Immature natural killer cell (primary cell): ENCODE measurements at places on chromosomes 6 and 20.

DNA sequence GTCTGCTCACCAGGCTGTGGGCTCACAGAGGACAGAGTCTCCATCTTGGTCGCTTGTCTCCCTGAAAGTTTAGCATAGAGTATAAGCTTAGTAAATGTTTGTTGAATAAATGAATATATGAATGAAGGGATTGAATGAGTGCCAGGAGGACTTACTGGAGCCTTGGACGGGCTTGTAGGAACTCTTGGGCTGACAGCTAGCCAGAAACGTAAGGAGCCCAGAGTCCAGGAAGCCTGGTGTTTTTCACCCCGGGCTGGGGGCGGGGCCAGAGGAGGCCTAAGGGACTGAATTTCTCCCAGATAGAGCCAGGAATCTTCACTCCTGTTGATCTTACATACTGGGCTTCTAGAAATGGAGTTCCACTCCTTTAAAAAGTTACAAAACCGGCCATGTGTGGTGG lies 68.5 kb upstream of the SRSF6 start:
- no peak for DNase-seq

GRCh38 chr20:35663516-35664465 lies 909 bp downstream of the CPNE1 start:
- DNase-seq = peak; percentile 84

- DNase-seq = no peak
These were observed 320.1 kb upstream of the FKBP1C start for GRCh38 chr6:62891065-62891647.

DNA sequence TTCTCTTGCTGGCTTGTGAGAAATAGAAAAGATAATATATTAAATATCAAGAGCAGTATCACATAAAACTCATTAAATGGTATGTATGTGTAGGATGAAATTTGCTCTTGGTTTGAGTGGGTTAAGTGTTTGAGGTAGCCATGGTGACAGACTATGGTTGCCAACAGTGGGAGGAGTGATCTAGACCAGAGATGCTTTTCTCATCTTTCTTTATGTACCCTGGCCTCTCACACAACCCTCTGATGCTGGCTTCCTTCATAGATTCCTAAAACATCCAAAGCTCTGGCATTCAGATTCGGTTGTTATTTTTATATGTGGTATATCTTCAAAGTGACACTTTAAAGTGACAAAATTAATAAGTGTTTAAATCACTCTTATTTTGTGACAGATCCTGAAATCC lies 9.0 kb upstream of the MLIP start:
- DNase-seq = no peak

DNA sequence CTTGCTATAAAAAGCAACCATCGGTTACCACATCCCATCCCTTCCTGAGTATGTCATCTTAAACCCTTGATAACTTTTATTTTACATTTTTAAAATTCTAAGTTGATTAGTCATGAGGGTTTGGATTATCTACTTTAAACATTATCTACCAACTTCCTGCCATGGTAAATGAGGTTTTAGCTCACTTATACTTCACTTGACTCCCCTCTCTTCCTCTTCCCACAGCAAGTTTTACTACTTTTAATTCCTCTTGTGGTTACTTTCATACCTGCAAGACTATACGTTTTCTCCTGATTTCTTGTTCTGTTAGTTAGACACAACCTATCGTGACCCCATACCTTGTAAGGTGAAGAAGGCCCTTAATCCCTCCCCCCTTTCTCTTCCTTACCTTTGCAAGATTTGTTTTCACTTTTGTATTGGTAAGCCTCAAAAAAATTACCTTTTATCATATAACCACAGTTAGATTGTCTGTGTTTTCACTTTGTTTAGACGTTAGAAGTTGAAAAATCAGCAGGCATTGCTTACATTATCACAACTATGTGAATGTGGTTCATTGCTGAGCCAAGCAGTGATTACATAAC lies 60.1 kb upstream of the OGFRL1 start:
- DNase-seq = peak; percentile 11

- no peak for DNase-seq
These were observed 1.7 kb downstream of the THBD start for GRCh38 chr20:23047738-23048214.

DNA sequence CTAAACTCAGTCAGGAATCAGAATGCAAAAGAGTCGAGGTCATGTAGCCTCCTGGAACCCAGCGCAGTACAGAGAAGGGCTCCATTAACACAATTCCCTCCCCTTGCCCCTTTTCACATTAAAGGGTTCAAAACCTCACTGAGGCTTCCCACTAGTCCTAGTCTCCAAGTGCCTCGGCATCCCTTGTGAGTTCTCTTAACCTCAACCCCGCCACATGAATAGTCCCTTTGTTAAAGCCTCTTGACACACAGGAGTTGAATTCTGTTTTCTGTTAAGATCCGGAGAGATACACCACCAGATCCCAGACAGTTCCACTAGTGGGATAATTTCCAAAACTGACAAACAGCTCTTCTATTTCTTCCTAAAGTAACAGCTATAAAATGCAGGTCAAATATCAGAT lies 17.8 kb downstream of the PTPRT start:
- no peak for DNase-seq

DNA sequence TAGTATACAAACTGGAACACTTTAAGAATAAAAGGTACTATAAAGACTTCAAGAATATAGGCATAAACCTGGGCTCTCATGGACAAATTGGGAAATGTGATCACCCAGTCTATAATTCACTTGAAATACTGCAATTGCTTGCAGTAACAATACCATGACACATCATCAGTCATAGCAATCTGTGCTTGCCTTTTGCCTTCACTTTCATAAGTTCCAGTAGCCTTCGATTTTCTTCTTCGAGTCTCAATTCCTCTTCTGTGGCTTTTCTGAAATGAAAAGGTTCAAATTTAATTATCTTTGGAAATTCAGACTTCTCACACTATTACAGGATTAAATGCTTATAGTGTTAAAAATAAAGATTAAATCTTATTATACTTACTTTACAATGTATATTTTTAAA lies 96.3 kb upstream of the ZBTB24 start:
- no peak for DNase-seq

DNA sequence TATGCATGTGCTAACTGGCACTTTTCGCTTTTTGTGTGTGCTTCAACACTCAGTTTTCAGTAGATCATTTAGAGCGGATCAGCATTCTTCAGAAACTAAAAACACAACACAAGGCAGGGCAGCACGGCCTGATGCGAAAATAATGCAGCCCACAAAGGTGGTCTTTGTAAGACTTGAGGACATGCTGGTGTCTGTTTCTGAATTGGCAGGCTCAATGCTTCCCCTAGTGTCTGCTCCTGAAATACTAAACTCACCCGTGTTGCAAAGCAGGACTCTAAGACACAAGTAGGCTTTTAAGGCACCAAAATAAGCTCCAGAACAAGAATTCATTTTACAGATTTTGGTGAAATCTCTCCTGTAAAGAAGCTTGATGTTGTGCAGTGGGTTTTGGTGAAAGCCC lies 676.5 kb downstream of the TENT5A start:
- DNase-seq = no peak

- DNase-seq = no peak
These were observed 92.9 kb downstream of the GJA10 start for GRCh38 chr6:89987140-89987539.

DNA sequence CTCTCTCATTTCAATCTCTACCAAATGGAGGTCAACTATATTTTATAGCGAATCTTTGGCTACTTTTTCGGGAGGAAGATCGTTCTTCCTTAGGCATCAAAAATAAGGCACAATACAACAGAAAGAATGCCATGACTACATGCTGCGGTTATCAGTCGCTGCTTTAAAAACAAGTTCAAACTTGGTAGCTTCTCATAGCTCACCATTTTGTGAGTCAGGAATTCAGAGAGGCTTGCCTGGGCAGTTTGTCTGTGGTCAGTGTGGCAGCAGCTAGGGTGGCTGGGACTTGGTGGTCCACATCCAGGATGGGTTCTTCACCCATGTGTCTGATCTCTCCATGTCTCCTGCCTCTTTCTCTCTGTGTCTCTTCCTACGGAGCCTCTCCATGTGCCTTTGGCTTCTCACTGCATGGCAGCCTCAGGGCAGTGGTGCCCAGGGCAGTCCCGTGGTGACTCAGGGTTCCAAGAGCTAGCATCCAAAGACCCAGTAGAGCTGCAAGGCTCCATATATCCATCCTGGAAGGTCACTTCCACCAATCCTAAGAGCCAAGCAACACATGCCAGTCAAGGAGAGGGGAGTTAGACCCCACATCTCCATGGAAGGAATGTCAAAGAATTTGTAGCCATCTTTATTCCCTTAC lies 10.4 kb downstream of the SCML4 start:
- no peak for DNase-seq

DNA sequence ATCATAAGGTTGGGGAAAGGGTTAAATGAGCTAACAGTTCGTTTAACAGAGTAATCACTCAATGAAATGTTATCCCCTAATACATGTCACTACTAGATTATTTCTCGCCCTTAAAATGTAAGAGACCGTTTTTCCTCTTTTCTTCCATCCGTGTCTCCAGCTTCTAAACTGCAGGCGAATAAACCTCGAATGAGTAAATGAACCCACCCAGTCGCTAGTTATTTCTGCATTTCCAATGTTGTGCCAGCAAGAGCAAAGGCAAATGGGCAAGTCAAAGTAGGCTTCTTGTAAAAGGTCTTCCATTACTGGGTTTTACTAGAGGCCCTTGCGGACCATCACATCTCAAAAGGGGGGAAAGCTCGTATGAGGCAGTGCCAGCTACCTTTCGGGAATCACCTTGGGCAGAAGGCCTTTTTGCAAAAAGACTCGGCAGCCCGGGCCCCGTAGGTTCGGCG lies 400 bp upstream of the SMAP1 start:
- no peak for DNase-seq

DNA sequence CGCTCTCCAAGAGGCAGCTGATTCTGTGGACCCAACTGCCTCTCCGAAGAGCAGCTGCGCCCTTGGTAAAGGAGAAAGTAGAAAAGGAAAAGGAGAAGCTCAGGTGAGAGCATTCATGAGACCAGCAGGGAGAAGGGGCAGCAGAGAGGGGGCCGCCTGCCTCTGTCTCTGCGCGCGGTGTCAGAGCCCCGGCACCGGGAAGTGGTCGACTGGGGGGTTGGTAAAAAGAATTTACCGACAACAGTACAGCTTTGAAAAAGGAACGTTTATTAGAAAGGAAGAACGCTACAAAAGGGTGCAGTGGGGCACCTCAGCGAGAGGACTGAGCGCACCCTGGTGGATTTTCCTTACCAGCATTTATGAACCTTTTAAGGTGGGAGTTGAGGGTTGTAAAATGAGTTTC lies 61.9 kb downstream of the GPR6 start:
- DNase-seq = peak; percentile 39

GRCh38 chr6:151056230-151056907 lies 183.4 kb upstream of the AKAP12 start:
- DNase-seq = no peak

DNA sequence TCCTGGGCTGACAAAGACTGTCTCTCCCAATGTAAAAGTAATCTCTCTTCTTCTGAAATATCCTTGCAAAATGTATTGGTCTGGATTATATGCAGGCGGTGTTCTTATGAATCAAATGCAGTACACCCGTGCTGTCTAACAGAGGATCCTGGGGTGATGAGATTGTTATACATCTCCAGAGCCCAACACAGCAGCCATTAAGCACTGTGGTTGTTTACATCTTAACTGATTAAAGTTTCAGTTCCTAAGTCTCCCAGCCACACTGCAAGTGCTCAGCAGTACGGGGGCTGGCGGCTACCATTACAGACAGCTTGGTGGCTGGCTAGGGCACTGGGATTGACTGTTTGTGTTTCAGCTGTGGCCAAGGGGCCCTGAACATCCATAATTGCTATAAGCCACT lies 7.0 kb downstream of the UNC93A start:
- no peak for DNase-seq

GRCh38 chr6:127288705-127289104 lies 22.0 kb downstream of the RNF146 start:
- DNase-seq = no peak

DNA sequence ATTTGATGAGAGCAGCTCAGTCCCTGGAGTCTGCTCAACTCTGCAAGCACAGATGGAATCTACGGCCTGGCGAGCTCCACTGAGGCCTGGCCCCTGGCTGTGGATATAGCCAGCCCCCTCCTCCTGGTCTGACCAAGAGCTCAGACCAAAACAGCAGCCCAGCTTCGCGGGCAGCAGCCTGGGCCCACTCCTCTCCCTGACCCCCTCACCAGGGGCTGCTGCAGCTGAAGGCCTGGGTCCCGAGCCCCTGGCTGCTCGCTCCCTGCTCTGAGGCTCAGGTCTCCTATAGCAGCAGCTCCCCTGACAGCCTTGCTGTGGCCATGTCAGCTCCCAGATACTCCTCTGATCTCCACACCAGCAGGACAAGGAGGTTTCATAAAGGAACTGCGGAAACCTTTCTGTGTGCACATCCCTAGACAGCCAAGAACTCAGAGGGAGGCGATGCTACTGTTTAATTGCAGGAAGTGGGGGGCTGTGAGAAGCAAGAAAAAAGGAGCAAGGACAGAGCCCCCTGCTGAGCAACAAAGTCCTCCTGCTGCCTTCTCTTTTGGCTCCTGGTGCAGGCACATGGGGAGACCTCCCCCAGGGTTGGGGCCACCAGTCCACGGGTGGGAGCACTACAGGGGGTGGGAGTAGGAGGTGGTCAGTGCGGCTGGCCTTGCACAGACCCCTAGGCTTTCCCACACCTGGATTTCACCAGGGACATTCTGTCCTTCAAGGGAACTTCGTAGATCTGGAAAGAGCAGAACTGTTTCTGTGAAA lies 38.7 kb upstream of the CST5 start:
- DNase-seq = no peak

- no peak for DNase-seq
These were observed 543.8 kb downstream of the CBLN4 start for GRCh38 chr20:55461519-55461918.

GRCh38 chr20:57869951-57870315 lies 160.1 kb upstream of the PMEPA1 start:
- DNase-seq = no peak

DNA sequence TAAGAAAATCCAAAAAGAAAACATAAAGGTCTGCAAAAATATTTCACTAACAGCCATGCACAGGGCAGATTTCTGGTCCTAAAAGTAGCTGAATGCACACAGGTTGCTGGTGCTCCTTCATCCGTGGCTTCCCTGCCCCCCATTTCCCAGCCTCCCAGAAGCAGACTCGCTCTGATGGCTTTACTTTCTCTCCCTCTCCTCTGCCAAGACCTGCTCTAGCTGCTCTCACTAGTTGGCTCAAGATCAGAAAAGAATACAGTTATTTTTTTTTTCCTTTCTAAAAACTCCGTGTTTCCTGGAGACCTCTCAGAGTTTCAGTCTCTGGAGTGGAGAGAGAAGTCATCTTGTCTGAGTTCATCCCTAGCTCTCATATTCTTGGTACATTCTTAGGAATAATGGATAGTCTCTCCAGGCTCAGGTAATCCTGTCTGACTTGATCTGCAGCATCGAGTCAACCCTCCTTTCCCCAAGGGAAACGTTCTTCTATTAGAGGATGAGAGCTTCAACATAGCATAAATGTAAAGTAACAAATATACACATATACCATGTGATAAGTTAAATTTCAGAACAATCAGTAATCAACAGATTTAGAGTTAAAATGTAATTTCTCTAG lies 214.2 kb downstream of the TBC1D7 start:
- no peak for DNase-seq
